CD4-positive, alpha-beta T cell treated with Interferon gamma for 1 hour (primary cell): ENCODE measurements at places on chromosomes 5 and 9.
A peak's percentile ranks its signal among the peaks of the same experiment; 100 is the strongest.

DNA sequence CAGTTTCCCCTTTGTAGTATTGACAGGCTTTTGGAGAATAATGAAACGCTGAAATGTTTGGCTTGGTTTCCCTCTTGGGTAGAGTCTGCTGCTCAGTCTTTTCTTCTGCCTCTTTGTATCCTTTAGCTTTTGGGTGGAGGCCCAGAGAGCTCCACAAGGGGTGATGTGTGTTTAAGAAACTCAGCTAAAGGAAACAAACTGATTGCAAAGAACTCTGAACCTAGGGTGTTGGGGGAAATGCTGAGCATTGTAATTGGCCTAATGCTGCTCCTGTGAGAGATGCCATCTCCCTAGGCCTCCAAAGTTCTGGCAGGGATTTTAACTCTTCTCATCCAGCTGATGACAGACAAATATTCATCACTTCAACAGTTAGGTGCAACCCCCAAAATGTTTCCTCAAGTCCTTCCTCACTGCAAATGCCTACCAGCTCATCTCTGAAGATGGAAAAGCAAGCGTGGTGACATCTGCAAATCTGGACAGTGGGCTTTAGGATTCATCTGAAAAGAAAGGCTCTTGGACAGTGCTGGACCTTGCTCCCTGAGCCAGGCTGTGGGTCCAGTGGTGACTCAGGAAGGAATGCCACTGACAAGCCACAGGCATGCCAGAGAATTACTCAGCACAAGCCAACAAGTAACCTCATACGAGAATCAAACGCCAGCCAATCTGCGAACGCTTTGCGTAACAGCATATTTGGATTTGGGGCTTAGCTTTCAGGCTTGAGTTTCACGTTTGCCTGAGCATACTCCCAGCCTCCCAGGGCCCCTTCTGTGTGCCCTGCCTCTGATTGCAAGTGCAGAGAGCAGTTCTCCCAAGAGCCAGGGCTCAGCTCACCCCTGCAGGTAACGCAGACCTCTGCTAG is 30.5 kb upstream of the ZSWIM6 start:
- DNase-seq, result no peak

DNA sequence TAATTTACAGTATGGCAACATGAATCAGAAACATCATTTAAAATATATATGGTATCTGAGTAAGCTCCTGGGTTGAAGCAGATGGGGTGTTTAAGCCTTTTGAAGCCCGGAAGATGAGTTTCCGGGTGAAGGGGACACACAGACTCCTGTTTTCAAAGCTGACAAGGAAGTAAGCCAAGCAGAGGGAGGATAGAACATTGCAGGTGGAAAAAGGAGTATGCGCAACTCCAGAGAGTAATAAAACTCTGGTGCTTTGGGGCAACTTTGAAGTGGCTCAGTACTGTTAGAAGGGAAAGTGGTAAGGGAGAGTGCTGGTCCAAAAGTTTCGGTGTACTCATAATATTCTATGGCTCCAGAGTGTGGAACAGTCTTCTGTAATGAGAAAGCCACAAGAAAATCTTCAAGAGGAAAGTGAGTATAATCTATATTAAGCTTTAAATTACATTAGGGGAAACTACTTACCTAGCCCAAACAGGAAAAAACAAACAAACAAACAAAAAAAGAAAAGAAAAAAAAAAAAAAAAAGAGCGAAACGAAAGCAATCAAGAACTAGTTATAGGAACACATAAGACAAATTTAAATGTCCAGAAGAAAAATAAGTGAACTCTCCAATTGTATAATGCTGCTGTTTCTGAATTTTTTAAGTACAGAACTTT is 2.3 kb upstream of the ST8SIA4 start:
- no peak for DNase-seq

GRCh38 chr9:110579862-110580219 is 300 bp upstream of the SVEP1 start:
- DNase-seq, result no peak

GRCh38 chr5:133730346-133730745 is 118.0 kb upstream of the FSTL4 start:
- no peak for DNase-seq

GRCh38 chr9:7240569-7241311 is 483.0 kb downstream of the KDM4C start:
- DNase-seq, result no peak

DNA sequence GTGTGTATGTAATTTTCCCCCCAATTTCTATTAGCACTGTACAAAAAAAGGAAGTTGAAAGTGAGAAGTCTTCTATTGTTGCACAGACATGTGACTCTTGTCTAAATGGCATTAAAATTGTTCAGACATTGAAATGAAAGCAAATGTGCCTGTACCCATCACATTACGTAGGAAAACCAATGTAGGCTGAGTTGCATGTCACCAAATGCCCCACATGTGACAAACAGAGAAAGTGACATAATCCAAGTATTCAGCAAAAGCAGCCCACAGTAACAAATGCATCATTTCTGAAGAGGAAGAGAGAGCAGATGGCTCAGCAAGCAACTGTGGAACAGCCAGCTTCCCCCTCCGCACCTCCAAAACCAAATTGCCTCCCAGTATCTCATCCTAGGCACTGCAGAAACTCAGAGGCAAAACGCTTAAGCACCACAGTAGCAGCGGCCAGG is 161.5 kb upstream of the NR4A3 start:
- peak; percentile 45 for DNase-seq

DNA sequence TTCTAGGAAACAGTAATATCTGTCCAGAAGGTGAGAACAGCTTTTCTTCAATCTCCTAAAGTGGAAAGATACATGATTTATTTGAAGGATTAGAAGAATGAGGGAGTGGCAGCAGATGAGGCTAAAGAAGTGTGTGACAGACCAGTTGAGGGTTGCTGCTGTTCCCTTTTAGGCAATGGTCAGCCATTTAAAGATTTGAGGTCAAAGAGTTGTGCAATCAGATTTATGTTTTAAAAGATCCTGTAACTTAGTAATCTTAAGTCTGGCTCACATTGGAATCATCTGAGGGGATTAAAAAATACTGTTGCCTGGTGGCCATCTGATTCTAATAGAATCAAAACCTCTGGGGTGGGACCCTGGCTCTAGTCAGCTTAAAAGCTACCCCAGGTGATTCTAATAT is 4.3 kb upstream of the SGCD start:
- no peak for DNase-seq

- DNase-seq, result no peak
These were observed 102.2 kb upstream of the ICE1 start for GRCh38 chr5:5320062-5320805.

- no peak for DNase-seq
These were observed 142.5 kb downstream of the ACER2 start for GRCh38 chr9:19551124-19551929.

DNA sequence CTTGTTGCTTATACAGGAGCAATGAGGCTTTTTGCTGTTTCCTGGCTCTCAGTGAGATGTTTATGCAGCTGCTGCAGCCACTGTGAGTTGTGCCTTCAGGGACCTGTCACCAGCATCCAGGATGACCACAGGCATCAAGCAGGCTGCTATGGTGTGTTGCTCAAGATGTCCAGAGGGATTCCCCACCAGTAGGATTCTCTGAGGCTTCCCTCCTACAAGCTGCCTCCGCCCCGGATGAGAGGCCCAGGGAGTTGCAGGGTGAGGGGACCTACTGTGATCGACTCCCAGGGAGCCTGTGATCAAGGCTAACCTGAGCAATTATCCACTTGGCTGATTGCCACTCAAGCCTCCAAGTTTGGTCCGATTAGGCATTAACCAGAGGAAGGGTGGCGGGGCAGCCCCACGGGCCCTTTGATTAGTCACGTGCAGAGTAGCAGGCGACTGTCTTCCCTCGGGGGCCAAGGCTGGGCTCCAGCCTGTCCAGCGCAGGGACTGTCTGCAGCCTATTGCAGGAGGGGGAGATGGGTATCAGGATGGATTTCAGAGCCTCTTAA is 1.8 kb upstream of the FAT2 start:
- DNase-seq, result no peak

- no peak for DNase-seq
These were observed 885.6 kb upstream of the DMAC1 start for GRCh38 chr9:8684978-8685708.

- DNase-seq, result no peak
These were observed 208.0 kb upstream of the PDE4D start for GRCh38 chr5:60101573-60101972.

GRCh38 chr5:127810707-127811490 is 107.7 kb downstream of the CCDC192 start:
- no peak for DNase-seq

- peak; percentile 32 for DNase-seq
These were observed 129.4 kb downstream of the C9orf50 start for GRCh38 chr9:129491487-129491855.

GRCh38 chr5:83513491-83513890 is 41.9 kb downstream of the VCAN start:
- no peak for DNase-seq

- DNase-seq, result no peak
These were observed 70.3 kb upstream of the EQTN start for GRCh38 chr9:27367175-27367798.
